GM23248 (cell line): ENCODE measurements at places on chromosomes 7 and 10. TPM values are rescaled to one million over a fixed set of nuclear protein-coding genes. Genes with fewer than 3 reads are reported as not detected.
A peak's percentile ranks its signal among the peaks of the same experiment; 100 is the strongest.

DNA sequence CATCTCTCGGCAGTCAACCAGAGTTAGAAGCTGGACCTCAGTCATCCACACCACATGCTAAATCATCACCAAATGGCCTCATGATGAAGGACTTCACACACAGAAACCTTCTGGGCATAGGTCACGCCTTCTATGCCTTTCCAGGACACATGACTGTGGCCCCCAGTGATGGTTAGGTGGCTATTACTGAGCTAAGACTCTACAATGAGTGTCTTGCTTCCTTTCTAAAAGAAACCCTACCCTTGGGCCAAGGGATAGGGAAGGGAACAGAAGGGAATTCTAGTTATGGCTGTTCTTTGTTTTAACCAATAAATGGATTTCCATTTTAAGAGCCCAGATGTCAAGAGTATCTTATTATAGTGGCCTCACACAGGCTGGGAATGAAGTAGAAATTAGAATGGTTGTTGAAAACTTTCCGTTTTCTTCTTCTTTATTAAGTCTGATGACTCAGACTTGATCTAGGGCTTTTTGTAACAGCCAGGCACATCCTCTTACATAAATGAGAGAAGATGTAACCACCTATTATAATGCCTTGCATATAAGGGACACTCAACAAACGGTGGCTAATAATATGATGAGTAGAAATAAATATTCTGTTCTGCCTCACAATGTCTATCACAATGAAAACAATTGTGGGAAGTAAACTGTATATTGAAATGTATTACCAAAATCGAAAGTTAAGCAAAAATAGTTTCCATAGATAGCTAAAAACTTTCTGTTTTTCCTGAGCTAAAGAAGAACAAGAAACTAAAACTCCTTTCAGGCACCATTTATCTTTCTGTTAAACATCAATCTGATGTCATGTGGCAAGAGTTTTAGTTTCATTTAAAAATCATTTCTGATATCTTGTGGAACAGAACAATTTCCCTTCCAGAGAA is 62.5 kb upstream of the TOMM7 start:
- DNase-seq, result peak; percentile 39

DNA sequence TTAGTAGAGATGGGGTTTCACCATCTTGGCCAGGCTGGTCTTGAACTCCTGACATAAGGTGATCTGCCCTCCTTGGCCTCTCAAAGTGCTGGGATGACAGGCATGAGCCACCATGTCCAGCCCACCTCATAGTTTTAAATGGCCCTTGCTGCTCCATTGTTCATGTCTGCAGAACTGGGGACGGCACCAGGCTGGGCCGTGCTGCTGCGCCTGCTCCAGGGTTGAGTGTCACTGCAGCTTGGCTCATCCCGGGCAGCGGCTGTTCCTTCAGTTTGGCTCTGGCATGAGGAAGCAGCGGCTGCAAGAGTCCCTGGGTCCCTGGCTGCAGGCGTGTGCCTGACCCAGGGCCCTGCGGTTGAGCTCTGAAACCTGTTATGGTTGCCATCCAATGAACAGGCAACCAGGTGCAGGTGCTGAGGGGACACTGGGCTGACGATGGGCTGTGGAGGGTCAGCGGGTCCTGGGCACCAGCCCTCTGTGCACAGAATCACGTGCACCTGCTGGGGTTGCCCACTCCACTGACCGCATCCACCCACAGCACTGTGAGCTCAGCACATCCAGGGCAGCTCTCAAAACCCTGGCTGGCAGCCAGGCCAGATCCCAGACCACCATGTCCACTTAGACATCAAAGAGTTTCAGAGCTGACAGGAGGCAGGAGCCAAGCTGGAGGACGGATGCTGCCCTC is 70.2 kb upstream of the PPP2R2D start:
- no peak for DNase-seq

DNA sequence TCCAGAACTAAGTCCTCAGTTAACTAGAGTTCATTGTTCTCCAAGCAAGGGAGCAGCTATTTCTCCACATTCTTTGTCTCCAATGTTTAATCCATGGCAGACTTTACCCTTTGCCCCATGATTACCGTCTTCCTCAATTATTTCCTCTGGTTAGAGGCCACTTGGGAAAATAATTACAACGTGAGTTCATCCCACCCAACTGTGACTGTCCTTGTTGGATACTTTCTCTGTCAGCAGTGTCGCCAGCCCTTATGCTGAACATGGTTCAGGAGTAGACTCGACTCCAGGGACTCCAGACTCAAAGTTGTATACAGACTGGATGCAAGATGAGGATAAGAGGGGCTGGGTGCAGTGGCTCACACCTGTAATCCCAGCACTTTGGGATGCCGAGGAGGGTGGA is 17.1 kb upstream of the SEPHS1 start:
- no peak for DNase-seq

GRCh38 chr7:23373151-23374004 is 74.2 kb downstream of the MALSU1 start:
- DNase-seq, result no peak

- no peak for DNase-seq
Observed at GRCh38 chr10:117621196-117621595, 78.7 kb downstream of the EMX2 start.

- no peak for DNase-seq
Observed at GRCh38 chr10:132737390-132738048, 48.4 kb downstream of the NKX6-2 start.

DNA sequence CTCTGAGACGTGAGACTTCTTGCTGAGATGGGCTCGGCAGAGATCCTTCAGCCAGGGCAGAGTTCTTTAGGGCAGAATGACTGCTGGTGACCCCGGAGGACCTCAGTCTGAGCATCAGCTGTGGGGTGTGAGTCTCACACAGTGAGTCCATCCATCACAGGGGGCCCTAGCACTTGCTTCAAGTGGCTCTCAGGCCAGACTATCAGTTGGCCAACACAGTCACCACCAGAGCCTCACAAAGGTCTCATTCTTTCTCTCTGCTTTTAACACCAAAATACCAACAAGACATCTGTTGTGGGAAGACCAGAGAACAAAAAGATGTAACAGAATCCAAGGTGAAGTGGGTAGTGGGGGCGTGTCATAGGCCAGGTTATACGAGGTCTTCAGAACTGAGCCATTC is 345.6 kb upstream of the NRP1 start:
- DNase-seq, result no peak

DNA sequence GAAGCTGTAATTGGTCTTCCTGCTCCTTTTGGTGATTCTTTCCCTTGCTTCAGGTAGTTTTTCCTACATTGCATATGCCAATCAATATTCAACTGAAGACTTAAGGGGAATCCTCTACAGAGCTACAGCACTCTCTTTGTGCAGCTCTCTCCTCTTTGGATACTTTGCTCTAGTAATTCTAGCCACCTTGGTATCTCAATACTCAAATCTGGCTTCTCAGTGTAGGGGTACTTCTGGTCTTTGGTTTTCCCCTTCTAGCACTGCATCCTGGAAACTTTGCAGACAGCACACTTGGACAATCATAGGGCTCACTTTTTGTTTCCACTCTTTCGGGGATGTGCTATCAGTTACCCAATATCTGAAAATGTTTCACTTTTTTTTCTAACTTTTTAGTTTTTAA is 9.9 kb downstream of the PHTF2 start:
- DNase-seq, result no peak

- DNase-seq, result no peak
Observed at GRCh38 chr7:50358779-50359178, 54.3 kb downstream of the IKZF1 start.

GRCh38 chr7:2049782-2050510 is 182.8 kb downstream of the MAD1L1 start:
- DNase-seq, result no peak

- DNase-seq, result no peak
Observed at GRCh38 chr7:131890176-131890575, 333.7 kb upstream of the PODXL start.

DNA sequence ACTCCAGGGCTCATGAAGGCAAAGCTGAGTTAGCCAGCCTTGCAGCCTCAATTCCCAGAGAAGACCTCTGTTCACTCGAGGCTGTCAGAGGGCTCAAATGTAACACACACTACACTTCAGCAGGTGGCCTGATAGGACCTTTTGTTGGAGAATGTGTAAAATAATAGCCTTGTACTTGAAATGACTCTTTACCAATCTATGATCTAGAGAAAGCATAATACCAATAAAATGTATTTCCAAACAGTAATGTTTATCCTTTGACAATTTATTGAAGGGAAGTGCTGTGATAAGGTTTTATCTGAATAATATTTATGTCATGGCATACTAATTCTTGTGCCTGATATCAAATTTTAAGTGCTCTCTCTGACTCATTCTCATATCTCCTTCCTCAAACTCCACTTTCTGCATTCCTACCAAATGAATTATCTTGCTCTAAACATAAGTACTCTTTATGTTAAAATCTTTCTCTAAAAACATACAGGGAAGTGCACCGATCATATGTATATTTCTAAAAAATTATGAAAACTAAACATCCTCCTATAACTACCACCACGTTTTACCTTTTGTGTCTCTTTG is 20.9 kb downstream of the CYP3A7 start:
- DNase-seq, result no peak

GRCh38 chr7:105337529-105337928 is 51.2 kb downstream of the SRPK2 start:
- no peak for DNase-seq

GRCh38 chr10:85032981-85033380 is 704.6 kb downstream of the CCSER2 start:
- DNase-seq, result no peak

The TDRD1 gene
- total RNA-seq, result not detected in 2 replicates

The TAF6 gene
- total RNA-seq, result 40.5 and 69.8 TPM in 2 replicates

The BTBD16 gene
- total RNA-seq, result not detected in 2 replicates

The PON3 gene
- total RNA-seq, result 1.4 TPM in 1 of 2 replicates, not detected in the other
